Chondrocyte (in vitro differentiated cells): ENCODE measurements at places on chromosomes 16 and 17. TPM values are rescaled to one million over a fixed set of nuclear protein-coding genes. Genes with fewer than 3 reads are reported as not detected.

Gene NPIPB2
- 5.9 to 11.9 TPM (median 6.2 TPM) in 3 replicates for total RNA-seq

Gene HSD11B2
- total RNA-seq, result 0.20 to 0.77 TPM in 2 of 3 replicates, not detected in the other

Gene CYB5D1
- total RNA-seq, result 6.9 to 10.5 TPM (median 8.6 TPM) in 3 replicates

Gene GRAPL
- not detected in 3 replicates for total RNA-seq

Gene HBA2
- not detected in 3 replicates for total RNA-seq
